T-helper 2 cell treated with Interferon-gamma antibody and Interleukin-4, amounts not matched to agents 5 μg/mL and 100 μg/mL, for 36 hours (primary cell): ENCODE measurements at places on chromosomes 6 and 20.

- no peaks in the 10 kb centered on the region for H3K36me3 ChIP-seq
- no peaks in the 10 kb centered on the region for H3K27me3 ChIP-seq
- no peak overlapping the region for H3K4me3 ChIP-seq
- H3K27ac ChIP-seq: no peak overlapping the region
These were observed 32.5 kb downstream of the SYNDIG1 start for GRCh38 chr20:24501764-24502556.

DNA sequence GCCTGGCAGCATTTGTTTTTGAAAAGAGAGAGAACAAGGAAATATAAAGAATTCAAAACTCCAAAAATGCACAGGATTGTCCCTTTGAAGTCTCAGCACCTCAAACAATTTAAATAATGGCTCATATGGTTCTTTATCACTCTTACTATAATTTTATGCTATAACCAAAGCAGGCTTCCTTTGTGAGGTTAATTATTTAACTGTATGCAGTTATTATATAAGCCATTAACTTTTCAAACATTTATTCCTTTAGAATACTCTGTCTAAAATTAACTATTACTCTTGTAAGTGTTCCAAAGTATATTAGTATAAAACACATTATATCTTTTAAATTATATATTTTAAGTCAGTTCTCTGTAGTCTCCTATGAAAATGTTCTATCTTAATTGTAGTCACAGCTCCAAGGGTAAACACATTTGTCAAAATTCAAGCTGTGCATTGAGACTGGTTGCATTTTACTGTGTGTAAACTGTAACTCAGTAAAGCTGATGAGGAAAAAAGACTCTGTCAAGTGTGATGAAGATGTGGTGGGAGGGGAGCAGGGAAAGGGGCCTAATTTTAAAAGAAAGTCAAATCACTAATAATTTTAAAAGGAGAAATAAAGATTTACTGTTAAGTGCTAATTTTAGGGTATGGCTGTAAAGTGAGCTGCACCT is 20.0 kb upstream of the PLAGL1 start:
- H3K27me3 ChIP-seq: peaks cover 25% of the 10 kb centered on the region
- H3K4me1 ChIP-seq: no peaks in the 10 kb centered on the region
- no peak overlapping the region for H3K4me3 ChIP-seq
- no peak overlapping the region for H3K27ac ChIP-seq
- no peak for DNase-seq

GRCh38 chr6:12371641-12372146 is 81.5 kb downstream of the EDN1 start:
- no peaks in the 10 kb centered on the region for H3K36me3 ChIP-seq
- no peaks in the 10 kb centered on the region for H3K4me1 ChIP-seq
- H3K27me3 ChIP-seq: peaks cover 4% of the 10 kb centered on the region
- H3K4me3 ChIP-seq: no peak overlapping the region

- DNase-seq: no peak
- H3K27ac ChIP-seq: no peak overlapping the region
- H3K4me1 ChIP-seq: no peaks in the 10 kb centered on the region
- H3K4me3 ChIP-seq: no peak overlapping the region
- H3K36me3 ChIP-seq: no peaks in the 10 kb centered on the region
These were observed 28.4 kb upstream of the OR2J2 start for GRCh38 chr6:29142309-29142708.

GRCh38 chr20:33490023-33490933 is at the start of gene CBFA2T2:
Gene CBFA2T2 (plus strand): TSS chr20:33490096. CDS start chr20:33490268, 172 bp downstream.
- peaks cover 1% of the 10 kb centered on the region for H3K36me3 ChIP-seq
- peak within 1 kb of the TSS; percentile 89 for H3K4me3 ChIP-seq
- H3K4me1 ChIP-seq: peaks cover 8% of the 10 kb centered on the region
- DNase-seq: no peak
- no peaks in the 10 kb centered on the region for H3K27me3 ChIP-seq

GRCh38 chr6:36929607-36930006 is 24.9 kb upstream of the PI16 start:
- H3K4me3 ChIP-seq: no peak overlapping the region
- H3K36me3 ChIP-seq: peaks cover 12% of the 10 kb centered on the region
- no peak for DNase-seq
- peaks cover 19% of the 10 kb centered on the region for H3K4me1 ChIP-seq
- no peaks in the 10 kb centered on the region for H3K27me3 ChIP-seq

DNA sequence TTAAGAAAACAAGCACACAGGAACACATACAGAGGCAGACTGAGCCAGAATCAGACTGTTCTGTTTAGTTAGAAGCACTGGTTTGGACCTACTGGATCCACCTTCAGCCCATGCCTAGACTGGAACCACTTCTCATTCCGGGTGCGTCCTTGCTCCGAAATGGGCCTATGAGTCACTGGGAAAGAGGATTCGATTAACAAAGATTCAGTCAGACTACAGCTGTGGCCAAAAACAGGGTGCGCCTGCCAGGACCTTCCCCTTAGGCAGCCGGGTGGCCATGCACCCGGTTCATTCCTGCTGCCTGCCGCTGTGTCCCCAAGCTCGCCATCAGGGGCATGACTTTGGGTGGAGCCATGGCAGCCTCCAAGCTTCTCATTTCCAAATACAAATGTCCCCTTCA is 14.5 kb upstream of the KCNK5 start:
- H3K4me3 ChIP-seq: no peak overlapping the region
- no peak for DNase-seq
- H3K4me1 ChIP-seq: peaks cover 5% of the 10 kb centered on the region
- no peaks in the 10 kb centered on the region for H3K27me3 ChIP-seq
- H3K36me3 ChIP-seq: no peaks in the 10 kb centered on the region

- H3K4me3 ChIP-seq: no peak overlapping the region
- no peaks in the 10 kb centered on the region for H3K4me1 ChIP-seq
- H3K27ac ChIP-seq: no peak overlapping the region
- H3K27me3 ChIP-seq: peaks cover 4% of the 10 kb centered on the region
These were observed 48.0 kb upstream of the NOP56 start for GRCh38 chr20:2604506-2604835.

DNA sequence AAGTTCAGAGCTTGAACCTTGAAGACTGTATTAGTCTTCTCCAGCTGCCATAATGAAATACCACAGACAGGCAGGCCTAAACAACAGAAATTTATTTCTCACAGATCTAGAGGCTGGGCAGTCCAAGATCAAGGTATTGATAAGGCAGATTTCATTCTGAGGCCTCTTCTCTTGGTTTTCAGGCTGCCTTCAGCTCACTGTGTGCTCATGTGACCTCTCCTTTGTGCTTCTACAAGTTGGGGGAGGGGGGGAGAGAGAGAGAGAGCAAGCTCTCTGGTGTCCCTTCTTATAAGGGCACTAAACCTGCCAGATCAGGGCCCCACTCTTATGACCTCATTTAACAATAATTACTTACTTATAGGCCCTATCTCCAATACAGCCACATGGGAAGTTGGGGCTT is 102.6 kb upstream of the RSPO3 start:
- no peaks in the 10 kb centered on the region for H3K4me1 ChIP-seq
- H3K27ac ChIP-seq: no peak overlapping the region
- DNase-seq: no peak
- H3K36me3 ChIP-seq: no peaks in the 10 kb centered on the region
- H3K4me3 ChIP-seq: no peak overlapping the region
- H3K27me3 ChIP-seq: no peaks in the 10 kb centered on the region

DNA sequence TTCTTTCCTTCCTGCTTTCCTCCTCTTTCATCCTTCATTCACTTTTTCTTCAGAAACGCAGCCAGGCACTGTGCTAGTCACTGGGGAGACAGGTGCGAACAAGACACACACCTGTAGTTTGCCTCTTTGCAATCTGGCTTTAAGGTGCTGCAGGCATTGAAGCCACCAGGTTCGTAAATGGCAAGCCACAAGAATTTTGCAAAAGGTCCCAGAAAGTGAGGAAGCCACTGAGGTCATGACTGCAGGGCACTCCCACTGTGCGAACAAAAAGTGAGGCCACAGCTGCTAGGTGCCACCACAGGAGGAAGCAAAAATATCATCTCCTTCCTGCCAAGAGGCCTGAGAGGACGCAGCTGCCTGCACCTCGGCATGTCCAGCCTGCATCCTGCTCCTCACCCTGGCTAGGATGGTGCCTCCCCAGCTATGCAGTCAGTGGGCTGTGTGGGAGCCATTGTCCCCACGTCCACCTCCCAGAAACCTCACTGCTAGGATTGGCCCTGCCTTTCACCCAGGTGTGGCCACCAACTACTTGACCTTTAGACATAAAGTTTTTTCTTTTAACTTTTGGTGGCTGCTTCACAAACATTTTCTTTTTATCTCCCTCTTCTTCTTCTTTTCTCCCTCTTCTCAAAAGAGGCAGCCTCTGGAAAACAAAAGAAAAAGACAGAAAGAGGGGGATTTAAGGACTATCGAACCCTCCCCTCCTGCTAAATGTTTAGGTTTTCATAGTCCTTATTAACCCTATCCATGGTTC is 230.8 kb downstream of the BCAS1 start:
- peaks cover 56% of the 10 kb centered on the region for H3K4me1 ChIP-seq
- peaks cover 11% of the 10 kb centered on the region for H3K36me3 ChIP-seq
- H3K4me3 ChIP-seq: peak overlapping the region; percentile 87
- peak; percentile 51 for DNase-seq
- H3K27me3 ChIP-seq: no peaks in the 10 kb centered on the region

- H3K4me1 ChIP-seq: peaks cover 33% of the 10 kb centered on the region
- H3K27me3 ChIP-seq: peaks cover 3% of the 10 kb centered on the region
- no peak for DNase-seq
- peaks cover 16% of the 10 kb centered on the region for H3K36me3 ChIP-seq
- H3K4me3 ChIP-seq: peak overlapping the region; percentile 45
These were observed 129.8 kb upstream of the SMLR1 start for GRCh38 chr6:130697271-130697994.

GRCh38 chr6:124573953-124574352 is 388.3 kb upstream of the RNF217 start:
- DNase-seq: no peak
- H3K27me3 ChIP-seq: no peaks in the 10 kb centered on the region
- no peaks in the 10 kb centered on the region for H3K36me3 ChIP-seq
- H3K27ac ChIP-seq: no peak overlapping the region
- H3K4me3 ChIP-seq: no peak overlapping the region

DNA sequence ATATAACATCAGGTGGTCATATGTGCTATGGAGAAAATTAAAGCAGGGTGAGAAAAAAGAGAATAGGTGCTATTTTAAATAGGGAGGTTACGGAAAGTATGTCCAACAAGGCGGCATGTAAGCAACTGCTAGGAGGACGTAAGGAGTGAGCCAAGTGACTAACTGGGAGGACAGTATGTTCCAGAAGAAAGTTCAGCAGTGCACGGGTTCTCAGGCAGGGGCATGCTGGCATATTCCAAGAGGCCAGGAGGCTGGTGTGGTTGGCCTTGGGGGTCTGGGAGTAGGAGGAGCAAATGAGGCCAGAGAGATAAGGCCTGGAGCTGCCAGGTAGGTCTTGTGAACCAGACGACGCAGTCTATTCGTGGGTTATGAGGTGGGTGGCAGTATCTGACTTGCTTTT is 112.4 kb downstream of the ARMC2 start:
- no peak for DNase-seq
- H3K4me1 ChIP-seq: peaks cover 22% of the 10 kb centered on the region
- no peak overlapping the region for H3K27ac ChIP-seq
- no peak overlapping the region for H3K4me3 ChIP-seq
- peaks cover 2% of the 10 kb centered on the region for H3K27me3 ChIP-seq
- no peaks in the 10 kb centered on the region for H3K36me3 ChIP-seq

GRCh38 chr20:13111249-13111911 is 102.6 kb downstream of the SPTLC3 start:
- no peak for DNase-seq
- peaks cover 3% of the 10 kb centered on the region for H3K27me3 ChIP-seq
- no peaks in the 10 kb centered on the region for H3K4me1 ChIP-seq

DNA sequence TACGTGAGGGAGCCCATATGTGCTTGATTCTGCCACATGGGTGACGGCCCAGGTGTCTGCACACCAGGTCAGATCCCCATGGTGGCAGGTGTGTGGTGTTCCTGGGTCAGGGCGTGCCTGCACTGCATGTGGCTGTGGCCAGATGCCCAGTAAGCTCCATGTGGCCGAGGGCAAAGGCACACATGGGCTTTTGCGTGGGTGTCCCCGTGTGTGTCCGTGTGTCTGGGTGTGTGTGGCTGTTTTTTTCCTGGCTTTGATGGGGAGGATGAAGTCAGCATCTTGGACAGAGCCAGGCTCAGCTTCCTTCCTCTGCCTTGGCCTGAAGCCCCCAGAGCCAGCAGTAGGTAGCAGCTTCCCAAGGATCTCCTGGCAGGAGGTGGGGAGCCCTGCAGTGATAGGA is 1.5 kb upstream of the TNXB start:
- H3K36me3 ChIP-seq: peaks cover 5% of the 10 kb centered on the region
- no peak for DNase-seq
- no peaks in the 10 kb centered on the region for H3K4me1 ChIP-seq

DNA sequence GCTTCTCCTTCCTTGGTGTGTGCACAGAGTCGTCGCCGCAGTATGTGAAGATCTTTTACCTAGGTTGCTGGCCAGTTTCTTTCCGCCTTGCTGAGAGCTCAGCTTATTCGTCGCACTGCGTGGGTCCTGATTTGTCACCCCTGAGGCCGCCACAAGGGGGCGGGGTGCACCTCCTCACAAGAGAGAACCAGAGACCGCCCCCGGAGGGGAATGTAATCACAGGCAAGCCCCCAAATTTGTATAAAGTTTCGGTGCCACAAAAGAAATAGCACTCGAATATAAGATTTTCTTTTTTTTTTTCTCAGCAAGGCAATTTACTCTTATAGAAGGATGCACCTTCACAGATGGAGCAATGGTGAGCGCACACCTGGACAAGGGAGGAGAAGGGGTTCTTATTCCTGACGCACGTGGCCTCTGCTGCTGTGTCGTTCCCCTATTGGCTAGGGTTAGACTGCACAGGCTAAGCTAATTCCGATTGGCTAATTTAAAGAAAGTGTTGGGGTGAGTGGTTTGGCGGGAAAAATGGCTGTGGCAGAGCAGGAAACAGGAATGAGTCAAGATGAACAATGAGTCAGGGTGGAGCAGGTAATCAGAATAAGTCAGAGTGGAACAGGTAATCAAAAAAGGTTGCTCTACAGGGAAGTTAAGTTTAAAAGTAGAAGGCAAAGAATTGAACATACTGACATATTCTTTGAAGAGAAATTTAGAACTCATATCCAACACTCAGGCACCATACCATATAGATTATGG is 19.5 kb downstream of the NCOA3 start:
- peaks cover 62% of the 10 kb centered on the region for H3K36me3 ChIP-seq
- H3K4me3 ChIP-seq: no peak overlapping the region
- H3K27ac ChIP-seq: no peak overlapping the region
- H3K27me3 ChIP-seq: no peaks in the 10 kb centered on the region

GRCh38 chr20:7754102-7754501 is 186.2 kb downstream of the HAO1 start:
- H3K36me3 ChIP-seq: no peaks in the 10 kb centered on the region
- H3K4me3 ChIP-seq: no peak overlapping the region
- no peaks in the 10 kb centered on the region for H3K4me1 ChIP-seq
- no peak overlapping the region for H3K27ac ChIP-seq
- H3K27me3 ChIP-seq: peaks cover 5% of the 10 kb centered on the region
- no peak for DNase-seq

DNA sequence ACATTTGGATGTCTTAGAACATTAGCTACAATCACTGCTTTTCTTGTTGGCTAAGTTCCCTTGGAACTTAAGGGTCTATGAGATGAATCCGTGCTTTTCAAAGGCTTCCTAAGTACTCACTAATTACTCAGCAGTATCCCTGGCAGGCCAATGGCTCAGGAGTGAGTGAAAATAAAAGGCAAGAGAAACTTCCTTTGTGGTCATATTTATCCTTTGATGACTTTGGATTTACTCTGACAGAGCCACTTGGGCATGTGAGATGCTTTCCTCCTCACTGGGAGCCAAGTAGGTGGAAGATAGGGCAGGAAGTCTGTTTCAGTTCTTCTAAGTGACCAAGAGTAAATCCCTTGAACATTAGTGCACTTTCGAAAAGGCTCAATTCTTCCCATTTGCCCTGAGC is 224.3 kb upstream of the FOXA2 start:
- H3K4me1 ChIP-seq: no peaks in the 10 kb centered on the region
- no peaks in the 10 kb centered on the region for H3K36me3 ChIP-seq
- no peak overlapping the region for H3K27ac ChIP-seq
- H3K27me3 ChIP-seq: no peaks in the 10 kb centered on the region
- no peak overlapping the region for H3K4me3 ChIP-seq
- no peak for DNase-seq
